ENCODE measurements at places on chromosomes 7 and 10.

- no peak for DNase-seq
These were observed 227.7 kb downstream of the KCNMA1 start for GRCh38 chr10:77409697-77410471.

GRCh38 chr10:79433324-79434222 lies 11.9 kb downstream of the ZCCHC24 start:
- no peak for DNase-seq

DNA sequence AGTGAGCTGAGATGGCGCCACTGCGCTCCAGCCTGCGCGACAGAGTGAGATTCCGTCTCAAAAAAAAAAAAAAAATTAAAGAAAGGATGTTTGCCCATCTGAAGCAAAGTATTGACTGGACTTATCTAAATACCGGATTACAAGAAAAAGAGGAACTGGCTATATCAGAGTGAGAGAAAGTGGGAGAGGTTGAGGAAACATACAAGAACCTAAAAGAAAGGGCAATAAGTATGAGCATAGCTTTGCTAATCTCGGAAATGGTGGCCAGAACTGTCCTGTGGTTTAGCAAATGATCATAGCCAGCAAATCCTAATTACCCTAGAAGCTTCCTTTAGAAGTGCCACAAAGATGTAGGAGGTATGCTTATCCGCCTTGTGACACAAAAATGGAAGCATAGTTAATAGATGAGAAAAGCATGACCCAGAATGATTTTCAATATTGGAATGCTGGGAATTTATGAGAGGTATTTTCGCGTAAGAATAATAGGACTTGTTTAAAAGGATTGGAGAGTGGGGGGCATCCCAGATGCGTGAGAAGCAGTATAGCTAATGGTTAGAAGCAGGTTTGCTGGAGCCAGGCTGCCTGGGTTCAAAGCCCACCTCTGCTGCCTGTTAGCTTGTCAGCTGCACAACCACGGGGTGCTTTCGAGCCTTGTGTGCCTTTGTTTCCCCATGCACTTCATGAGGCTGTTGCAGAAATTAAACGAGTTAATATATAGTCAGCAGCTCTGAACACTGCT lies 1.2 kb upstream of the GTPBP4 start:
- DNase-seq, result no peak

GRCh38 chr7:49023345-49024328 lies 99.3 kb downstream of the CDC14C start:
- DNase-seq, result no peak

GRCh38 chr7:4245866-4246470 lies 436.1 kb upstream of the FOXK1 start:
- DNase-seq, result no peak

DNA sequence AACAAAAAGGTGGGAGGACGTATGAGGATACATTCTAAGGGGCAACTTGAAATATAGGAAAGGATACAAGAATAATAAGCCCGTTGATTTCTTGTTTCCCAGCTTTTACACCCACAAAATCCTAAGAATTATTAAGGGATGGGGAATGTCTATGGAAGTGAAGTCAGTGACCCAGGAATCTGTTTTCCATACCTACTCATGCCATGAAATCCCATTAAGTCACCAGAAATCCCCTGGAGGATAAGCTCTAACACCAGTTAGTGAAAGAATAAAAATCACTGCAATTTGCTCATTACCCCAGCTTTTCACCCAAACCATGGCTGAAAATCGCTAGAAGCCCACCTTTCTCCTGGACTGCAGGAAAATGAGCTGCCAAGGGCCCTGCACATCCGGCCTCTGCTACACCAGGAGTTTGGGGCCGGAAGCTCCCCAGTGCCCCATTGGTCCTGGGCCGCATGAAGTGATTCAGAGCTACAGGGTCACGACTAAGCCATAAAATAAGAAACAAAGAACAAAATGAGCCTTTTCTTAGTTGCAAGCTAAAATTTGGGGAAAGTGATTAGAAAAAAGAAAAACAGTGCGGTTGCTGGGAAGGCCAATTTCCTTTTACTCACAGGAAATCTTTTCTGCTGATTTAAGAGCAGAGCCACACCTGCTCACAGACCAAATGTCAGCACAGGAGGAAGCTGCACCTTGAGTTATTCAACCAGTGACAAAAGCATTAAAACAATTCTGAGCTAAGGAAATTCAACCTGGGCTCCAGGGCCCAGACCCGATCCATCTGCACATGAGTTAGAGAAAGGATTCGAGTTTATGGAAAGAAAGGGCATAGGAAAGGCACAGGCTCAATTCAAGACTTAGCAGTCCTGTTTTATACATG lies 40.3 kb downstream of the HIPK2 start:
- DNase-seq, result no peak
